ENCODE measurements at places on chromosomes 16 and 17.
A peak's percentile ranks its signal among the peaks of the same experiment; 100 is the strongest.

GRCh38 chr17:73814075-73814474 is 169.8 kb upstream of the SDK2 start:
- DNase-seq = no peak

GRCh38 chr16:73265124-73265837 is 217.4 kb upstream of the ZFHX3 start:
- DNase-seq = no peak

DNA sequence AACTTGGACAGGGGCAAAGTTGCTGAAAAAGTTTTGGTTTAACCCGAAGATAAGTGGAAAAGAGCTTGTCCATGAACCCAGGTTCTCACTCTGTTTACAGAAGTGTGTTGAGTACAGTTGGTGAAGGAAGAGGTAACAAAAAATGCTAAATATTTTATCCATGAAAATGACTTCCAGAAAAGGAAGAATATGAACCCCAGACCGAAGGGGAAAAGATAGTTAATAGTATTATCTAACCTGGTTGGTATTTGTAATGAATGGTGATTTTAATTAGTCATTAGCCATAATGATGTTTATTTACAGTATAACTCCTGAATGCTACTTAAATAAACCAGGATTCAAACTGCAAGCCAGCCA is 574 bp upstream of the TMEM106A start:
- DNase-seq = no peak

- no peak for DNase-seq
These were observed 3.2 kb downstream of the KIFC3 start for GRCh38 chr16:57798953-57799599.

- peak; percentile 32 for DNase-seq
These were observed 704 bp downstream of the ASIC2 start for GRCh38 chr17:33292201-33292980.

DNA sequence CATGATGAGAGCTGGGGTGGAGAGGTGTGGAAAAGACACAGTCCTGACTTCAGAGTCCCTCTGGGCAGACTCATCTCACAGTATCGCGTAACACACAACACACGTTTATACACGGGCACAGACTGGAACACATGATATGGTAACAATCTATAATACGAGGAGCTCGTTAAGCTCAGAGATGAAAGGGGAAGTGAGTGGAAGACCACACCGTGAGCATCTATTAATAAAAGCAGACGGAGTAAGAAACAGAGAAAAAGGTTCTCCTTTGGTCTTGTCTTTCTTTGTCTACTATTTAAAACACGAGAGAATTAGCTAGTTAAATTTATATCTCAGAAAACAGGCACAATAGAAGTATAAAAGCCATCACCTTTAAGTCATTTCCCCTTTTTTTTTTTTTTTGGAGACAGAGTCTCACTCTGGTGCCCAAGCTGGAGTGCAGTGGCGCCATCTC is 13.5 kb downstream of the ANKRD11 start:
- DNase-seq = no peak

GRCh38 chr16:58767581-58767980 is 33.5 kb upstream of the GOT2 start:
- DNase-seq = no peak

- no peak for DNase-seq
These were observed 48.4 kb downstream of the CENPV start for GRCh38 chr17:16304830-16305229.

DNA sequence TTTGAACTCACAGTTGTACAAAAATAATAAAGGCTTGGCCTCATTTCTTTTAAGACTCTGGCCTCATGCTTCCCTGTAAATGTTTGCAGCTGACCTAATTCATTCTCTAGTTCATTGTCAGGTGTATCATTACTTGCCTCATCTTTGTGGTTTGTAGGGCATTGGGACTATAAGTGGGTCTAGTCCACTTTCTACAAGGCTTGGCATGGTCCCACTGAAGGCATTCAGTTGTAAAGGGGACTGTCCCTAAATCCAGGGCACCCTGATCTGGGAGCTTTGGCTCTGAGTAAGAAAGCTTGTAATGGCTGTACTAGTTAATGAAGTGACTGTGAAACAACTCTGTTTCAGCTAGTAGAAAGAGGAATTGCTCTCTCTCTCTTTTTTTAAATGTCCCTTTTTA is 2.7 kb downstream of the KCTD2 start:
- no peak for DNase-seq

DNA sequence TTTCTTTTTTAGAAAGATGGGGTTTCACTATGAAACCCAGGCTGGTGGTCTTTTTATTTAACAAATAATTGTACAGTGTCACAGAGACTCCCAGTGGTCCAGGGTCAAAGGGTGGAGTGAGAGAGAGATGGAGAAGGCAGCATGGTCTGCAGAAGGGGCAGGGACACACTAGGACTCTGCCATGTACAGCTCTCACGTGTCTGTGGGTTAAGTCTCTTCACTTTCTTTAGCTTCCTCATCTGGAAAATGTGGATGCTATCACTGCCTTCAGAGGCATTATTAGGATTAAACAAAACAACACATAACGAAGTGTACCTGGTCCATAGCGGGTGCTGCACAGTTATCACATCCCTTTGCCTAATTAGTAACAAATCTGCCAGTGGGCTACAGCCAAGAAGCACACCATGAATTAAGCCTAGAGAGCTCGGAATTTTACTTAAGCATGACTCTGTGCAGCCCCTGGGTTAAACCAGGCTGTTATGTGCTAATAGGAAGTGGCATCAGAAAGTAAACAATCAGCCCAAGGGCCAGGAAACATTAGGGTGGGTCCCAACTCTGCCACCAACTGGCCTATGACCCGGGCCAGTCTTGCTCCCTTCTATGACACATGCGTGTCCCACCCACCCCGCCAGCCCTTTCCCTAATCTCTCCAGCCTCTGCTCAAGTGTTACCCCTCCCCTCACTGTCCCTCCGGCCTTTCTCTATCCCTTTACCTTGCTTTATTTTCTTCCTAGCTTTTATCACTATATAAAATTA is 13.9 kb downstream of the TOP3A start:
- DNase-seq = no peak

DNA sequence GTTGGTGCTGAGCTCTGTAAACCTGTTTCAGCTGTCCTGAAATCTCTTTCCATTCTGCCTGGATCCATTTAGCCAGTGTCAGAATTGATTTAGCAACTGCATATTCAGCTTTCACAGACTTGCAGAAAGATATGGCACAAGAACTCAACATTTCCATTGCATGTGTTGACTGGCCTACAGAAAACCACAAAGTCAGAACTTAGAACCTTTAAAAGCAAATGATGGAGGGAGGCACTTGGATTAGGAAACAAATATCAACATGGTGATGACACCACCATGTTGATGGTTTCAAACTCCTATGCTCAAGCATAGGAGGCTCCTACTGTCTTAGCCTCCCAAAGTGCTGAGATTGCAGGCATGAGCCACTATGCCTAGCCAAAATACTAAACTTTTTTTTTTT is 52.3 kb upstream of the ARL6IP1 start:
- no peak for DNase-seq
